Right atrium auricular region (tissue), 2 donors: ENCODE measurements at places on chromosomes 1 and 21. TPM values are rescaled to one million over a fixed set of nuclear protein-coding genes. Genes with fewer than 3 reads are reported as not detected.

RGS8 gene
- 0.31 TPM for total RNA-seq

GBP6 gene
- 0.19 TPM for total RNA-seq

- no peak for DNase-seq
Observed at GRCh38 chr1:75171876-75172275, 37.7 kb downstream of the LHX8 start.

- no peak for DNase-seq
Observed at GRCh38 chr1:222034790-222035189, 292.9 kb upstream of the DUSP10 start.

DNA sequence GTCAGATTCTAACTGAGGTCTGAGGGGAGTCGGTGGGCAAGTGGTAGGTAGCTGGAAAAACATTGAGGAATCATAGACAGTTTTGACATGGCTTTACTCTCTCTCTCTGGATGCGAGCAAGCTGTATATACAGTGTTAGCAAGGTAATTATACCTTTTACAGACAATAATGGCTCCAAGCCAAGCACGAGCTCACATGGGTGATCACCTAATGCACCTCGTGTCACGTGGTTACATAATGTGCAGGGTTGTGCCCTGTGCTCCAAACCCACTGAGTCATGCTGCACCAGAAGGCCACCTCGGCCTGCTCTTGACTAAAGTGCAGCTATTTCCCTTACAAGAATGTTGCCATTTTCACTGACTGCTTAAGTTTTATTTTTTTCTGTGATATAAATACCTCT is 7.6 kb upstream of the CLCA2 start:
- DNase-seq: no peak

GRCh38 chr1:2042830-2043773 is 7.1 kb upstream of the PRKCZ start:
- no peak for DNase-seq

GRCh38 chr1:8169364-8170058 is 143.4 kb upstream of the ERRFI1 start:
- peak; percentile 66 for DNase-seq

DNA sequence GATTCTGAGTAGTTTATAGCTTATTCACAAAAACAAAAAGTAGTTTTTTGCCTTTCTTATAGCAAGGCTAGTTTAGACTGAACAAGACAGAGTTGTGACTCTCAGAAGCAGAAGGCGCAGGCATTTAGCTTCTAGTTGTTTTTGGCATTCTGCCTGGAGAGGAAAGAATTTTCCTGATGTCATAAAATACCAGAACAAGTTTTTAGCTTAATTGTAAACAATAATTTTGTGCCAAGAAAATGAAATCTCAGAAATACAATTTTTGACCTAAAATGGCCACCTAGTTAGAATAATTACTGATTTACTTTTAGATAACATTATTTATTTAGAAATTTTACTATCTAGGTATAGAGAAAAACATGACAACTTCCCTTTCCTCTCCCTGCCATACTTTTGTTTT is 1.0 kb downstream of the DNAJB4 start:
- DNase-seq: no peak

GRCh38 chr1:221823561-221823960 is 81.7 kb upstream of the DUSP10 start:
- DNase-seq: no peak

GRCh38 chr1:238099871-238100270 is 209.1 kb upstream of the ZP4 start:
- no peak for DNase-seq

DNA sequence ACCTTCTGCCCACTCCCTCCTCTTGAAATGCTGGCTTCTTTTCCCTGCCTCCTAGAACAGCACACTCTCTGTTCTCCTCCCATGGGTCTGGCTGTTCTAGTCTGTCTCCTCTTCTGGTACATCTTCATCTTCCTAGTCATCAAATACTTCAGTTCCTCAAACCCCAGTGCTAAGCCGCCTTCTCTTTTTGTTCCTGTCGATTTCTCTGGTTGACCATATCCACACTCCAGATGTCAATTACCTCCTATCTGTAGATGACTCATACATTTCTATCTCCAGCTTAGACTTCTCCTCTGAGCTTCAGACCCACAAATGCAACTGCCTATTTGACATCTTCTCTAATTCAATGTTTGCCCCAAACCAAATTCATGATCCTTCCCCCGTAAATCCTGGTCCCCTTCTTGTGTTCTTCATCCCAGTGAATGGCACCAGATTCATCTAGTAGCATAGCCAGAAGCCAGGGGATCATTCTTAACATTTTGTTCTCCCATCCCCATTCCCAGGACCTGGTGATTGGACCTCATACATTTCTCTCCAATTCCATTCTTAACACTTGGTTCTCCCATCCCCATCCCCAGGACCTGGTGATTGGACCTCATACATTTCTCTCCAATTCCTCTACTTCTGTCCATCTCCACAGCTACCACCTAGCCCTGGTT is 35.9 kb downstream of the USP24 start:
- no peak for DNase-seq

GRCh38 chr1:2316451-2316961 is 74.8 kb downstream of the MORN1 start:
- DNase-seq: no peak

GRCh38 chr21:42630626-42631025 is 22.8 kb upstream of the PDE9A start:
- no peak for DNase-seq

- no peak for DNase-seq
Observed at GRCh38 chr21:45334591-45335081, 46.9 kb upstream of the POFUT2 start.

DNA sequence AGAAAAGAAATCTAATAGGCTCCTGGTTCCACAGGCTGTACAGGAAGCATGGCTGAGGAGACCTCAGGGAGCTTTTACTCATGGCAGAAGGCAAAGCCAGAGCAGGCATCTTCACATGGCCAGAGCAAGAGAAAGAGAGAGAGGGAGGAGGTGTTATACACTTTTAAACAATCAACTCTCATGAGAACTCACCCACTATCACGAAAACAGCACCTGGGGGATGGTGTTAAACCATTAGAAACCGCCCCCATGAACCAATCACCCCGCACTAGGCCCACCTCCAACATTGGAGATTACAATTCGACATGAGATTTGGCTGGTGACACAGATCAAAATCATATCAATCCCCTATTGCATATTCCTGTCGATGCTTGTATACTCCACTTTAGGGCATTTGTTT is 93.5 kb downstream of the MRPL39 start:
- no peak for DNase-seq

DNA sequence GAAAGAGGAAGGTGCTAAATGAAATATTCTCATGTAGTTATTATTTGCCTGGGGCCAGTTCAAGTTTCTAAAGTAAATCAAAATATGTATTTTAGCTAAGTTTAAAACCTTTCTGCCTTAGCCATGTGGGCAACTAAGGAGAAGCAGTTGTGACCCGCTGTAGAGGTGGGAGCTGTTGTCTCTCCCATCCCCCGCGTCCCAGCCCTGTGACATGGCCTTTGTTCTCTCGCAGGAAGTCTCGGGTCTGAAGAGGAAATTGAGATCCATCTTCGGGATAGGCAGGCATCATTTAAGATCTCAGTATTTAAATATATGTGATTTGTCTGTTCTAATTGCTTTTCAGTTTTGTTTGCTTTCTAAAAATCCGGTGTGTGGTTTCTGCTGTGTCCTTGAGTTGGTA is 121.5 kb downstream of the CAMTA1 start:
- no peak for DNase-seq

DNA sequence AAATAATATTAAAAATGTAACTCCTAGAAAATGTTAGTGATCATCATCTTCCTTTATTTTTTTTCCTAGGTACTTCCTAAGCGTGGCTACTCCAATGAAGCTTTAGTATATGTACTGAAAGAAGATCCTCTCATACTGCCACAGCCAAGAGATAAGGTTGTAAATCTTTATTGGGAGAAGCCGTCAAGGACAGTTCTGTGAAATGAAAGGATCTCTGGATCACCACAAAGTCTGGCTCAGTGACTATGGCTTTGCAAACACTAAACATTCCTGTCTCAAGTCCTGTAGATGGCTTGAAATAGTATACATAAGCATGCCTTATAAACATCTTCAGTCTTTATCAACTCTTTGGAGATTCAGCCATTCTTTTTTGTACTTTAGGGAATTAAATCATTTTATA is 61.2 kb upstream of the DPH5 start:
- no peak for DNase-seq
